ENCODE measurements at places on chromosomes 3 and 15.

- DNase-seq = no peak
These were observed 4.4 kb downstream of the PAK6 start for GRCh38 chr15:40243126-40243810.

GRCh38 chr3:186588632-186589031 is 18.1 kb downstream of the DNAJB11 start:
- DNase-seq = no peak

GRCh38 chr3:47376393-47376792 is 4.4 kb upstream of the PTPN23 start:
- no peak for DNase-seq

GRCh38 chr3:139309061-139309591 is 34.7 kb upstream of the MRPS22 start:
- peak; percentile 48 for DNase-seq

GRCh38 chr15:67114846-67115585 is 49.6 kb downstream of the SMAD3 start:
- no peak for DNase-seq

GRCh38 chr15:33968224-33968623 is at the start of gene CHRM5:
CHRM5 (plus strand) TSS chr15:33968497; CDS start chr15:34062718, 94,221 bp downstream.
- no peak for DNase-seq

DNA sequence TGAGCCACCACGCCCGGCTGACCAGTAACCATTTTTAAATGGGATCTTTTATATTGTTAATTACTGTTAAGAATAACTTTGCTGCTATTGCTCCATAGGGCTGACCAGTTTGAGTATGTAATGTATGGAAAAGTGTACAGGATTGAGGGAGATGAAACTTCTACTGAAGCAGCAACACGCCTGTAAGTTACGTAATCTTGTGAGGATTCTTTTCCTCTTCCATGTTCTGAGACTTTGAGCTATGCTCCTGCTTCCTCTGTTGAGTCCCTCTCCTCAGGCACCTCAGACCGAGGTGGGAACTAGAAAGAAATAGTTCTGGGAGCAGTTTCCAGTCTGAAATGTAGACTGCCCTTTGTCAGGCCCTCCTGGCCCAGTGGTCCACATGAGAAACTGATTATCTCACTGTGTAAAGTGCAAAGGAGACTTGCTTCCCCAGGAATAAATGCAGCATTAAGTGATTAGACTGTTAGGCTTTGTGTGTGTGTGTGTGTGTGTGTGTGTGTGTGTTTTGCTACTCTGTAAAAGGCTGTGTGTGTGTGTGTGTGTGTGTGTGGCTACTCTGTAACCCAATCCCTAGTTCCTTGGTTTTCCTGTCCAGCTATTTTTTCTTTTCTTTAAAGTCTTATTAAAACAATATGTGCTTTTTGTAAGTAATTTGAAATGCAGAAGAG is 5.2 kb downstream of the POLR2H start:
- DNase-seq = no peak

GRCh38 chr3:136343873-136344555 is 93.9 kb downstream of the PCCB start:
- peak; percentile 71 for DNase-seq

DNA sequence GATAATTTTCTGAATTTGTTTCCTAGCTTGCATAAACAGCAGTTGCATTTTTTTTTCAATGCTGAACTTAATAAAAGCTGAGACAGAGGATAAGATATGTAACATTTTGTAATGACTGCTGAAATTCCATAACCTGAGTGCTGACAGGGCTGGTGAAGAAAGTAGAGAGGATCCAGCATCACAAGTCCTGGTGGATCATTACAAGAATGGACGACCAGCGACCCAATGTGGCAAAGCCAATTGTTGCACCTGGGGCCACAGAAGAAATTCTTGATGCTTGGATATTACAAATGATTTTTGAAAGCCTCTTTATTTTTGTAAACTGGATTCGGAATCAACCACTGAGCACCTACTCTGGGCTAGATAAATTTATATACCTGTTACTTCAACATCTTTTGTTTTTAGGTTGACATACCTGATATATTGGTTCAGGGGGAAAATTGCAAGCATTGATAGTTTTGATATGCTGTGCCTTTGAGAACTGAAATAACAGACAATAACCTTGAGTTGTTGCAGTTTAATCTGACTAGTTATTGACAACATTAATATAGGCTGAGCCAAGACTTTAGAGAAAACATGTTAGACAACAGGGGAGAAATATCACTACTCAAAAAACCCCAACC is 3.9 kb upstream of the ACTL6A start:
- DNase-seq = no peak

GRCh38 chr3:188215129-188215528 is 61.2 kb downstream of the LPP start:
- DNase-seq = no peak

DNA sequence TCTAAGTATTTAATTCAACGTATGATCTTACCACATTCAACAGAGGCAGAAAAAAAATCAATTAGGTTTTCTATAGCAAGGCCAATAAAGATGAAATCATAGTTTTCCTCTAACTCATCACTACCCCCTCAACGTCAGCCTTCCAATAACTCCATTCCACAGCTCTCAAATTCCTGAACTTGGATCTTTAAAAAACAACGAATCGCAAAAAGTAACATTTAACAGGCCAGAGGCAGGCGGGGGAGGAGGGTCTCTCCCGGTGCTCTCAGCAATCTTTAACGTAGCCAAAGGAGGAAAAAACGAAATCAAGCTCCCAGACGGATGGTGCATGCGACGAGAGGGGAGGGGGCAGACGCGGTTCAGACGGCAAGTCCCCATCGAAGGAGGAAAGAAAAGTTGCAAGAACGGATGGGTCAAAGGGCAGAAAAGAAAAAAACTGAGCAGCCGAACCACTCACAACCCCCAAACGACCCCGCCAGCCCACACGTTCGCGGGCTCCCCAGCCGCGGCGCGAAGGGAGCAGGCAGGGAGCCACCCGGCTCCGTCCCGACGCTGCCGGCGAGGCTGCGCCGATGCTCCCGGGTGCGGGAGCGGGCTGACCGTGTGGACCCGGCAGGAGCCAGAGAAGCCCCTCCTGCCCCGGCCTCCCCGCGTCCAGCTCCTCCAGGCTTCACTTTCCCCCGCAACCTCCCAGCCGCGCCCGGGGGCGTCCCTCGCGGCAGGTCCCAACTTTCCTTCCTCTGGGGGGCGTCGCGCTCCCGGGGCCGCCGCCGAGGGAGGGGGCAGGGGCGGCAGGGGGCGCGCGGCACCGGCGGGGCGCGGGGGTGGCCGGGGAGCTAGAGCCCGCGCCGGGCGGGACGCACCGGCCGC is 703 bp downstream of the PEAK1 start:
- DNase-seq = no peak

- no peak for DNase-seq
These were observed 90.2 kb upstream of the TGFBR2 start for GRCh38 chr3:30516238-30516637.

DNA sequence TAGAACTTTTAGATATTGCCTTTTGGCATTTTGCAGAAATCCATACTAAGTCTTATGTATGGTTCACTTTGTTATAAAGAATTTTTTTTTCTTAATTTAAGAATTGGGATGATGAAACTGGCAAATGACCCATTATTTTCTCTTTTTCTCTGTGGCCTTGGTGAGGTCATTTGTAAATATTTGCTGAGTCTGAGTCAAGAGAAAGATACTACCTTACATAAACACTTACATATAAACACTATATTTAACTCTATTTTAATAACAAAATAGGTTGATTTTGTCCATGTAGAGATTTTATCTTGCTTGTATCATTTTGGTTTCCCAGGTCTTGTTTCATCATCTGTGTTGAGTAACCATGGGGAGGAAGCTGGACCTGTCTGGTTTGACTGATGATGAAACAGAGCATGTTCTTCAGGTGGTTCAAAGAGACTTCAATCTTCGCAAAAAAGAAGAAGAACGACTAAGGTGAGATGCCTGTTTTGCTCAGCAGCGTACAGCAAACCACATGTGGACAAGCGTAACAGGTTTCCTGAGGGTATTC is 91.1 kb downstream of the MYRIP start:
- no peak for DNase-seq

DNA sequence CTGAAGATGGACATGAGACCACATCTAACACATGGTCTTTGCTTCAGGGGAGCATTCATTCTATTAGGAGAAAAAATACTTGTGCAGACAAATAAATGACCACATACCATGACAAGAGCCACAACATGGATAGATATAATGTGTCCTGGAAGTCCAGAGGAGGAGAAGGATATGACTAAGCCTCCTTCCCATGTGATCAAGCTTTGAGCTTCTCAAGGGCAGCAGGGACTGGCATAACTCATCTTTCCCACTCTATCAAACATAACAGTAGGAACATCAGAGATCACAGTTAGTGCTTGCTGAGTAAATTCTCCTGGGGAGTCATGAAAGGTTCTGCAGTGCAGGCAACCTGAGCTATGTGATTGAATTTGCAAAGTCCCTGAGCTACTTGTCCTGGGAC is 86.0 kb upstream of the LPP start:
- no peak for DNase-seq

DNA sequence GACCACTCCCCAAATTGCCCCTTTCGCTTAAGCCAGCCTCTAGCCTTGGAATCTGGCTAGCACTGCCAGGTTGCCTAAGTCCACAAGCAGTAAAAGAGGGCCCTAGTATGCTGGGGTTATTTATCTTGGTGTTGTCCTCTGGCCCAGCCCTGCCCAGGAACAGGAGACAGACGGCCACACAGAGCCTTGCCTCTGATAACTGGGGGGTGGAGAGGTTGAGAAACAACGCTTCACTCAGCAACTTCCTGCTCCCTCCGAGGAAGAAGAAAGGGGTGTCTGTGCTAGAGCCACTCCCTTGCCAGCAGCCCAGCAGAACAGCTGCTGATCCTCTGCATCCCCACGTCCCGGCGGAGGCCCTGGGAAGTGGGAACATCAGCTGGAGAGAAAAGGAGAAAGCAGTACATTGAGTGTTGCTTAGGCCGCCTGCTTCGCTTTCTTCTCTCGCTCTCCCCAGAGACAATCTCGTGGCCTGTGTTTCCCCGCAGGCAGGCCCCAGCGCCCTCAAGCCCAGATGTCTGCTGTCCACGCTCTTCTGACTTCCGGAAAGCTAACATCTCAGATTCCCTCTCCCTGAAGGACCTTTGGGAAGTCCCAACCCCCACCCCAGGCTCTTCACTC is 22.6 kb upstream of the C3orf70 start:
- DNase-seq = no peak

DNA sequence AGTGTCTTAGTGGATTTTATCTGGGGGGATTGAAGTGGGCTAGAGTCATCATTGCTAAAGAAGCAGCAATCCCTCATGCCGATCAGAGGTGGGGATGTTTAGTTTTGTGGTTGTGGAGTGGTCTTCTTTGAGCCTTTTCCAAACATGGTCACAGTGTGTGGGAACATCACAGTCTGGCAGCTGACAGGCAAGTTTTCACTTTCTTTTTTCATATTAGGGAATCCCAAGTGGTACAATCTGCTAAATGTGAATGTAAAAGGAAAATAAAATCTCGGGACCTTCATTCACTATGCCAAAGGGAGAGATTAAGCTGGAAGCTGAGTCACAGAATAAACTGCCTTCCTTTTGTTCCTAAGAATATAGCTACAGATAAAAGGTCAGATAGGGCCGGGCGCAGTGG is 10.4 kb upstream of the CX3CR1 start:
- no peak for DNase-seq

GRCh38 chr3:160822936-160823335 is 66.9 kb downstream of the PPM1L start:
- no peak for DNase-seq

DNA sequence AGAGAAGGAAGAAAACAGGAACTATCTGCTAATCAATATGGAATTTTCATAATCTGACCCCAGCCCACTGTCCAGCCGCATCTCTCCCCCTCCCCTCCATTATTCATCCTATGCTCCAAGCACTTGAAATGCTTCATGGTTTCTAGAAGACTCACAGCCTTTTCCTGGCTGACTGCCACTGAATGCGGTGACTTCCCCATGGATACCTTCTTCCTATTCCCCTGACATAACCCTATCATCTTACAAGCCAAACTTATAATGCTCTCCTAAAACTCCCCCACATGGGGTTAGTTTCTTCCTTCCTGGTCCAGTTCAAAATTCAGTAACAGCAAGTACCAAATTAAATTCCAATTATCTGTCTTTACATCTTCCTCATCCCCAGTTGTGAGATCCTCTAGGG is 31.2 kb upstream of the PTX3 start:
- DNase-seq = no peak

DNA sequence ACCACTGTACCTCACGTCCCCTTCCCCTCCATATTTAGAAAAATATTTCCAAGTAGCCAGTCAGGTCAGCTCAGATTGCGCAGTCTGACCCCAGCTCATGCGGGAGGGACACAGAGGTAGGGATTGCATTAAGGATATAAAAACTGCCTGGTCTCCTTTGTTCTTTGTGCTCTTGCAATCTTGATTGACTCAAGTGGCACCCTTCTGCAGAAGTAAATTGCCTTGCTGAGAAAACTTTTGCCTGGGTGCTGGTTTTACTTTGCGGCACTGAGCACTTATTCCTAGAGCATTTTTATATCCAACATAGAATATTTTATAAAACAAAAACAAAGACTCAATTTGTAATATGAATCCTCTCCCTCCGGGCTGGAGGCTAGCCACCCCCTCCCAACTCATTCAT is 54.8 kb downstream of the BTD start:
- no peak for DNase-seq

DNA sequence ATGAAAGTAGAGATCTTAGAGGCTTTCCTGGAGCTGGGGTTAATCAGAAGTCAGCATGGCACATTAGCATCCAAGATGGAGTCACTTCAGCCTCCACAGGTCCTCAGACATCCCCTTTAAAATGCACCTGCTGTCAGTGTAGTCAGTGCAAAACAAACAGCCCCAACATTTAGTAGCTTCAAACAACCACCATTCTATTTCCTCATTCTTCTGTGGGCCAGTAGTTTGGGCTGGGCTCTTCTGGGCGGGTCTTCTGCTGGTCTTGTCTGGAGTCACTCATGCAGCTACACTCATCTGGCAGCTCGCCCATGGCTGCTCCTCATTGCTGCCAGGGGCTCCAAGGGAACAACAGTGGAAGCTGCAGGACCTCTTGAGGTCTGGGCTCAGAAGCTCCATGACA is 99.9 kb downstream of the TLE3 start:
- DNase-seq = no peak

- no peak for DNase-seq
These were observed 112.8 kb upstream of the TMEM108 start for GRCh38 chr3:132925256-132925930.

DNA sequence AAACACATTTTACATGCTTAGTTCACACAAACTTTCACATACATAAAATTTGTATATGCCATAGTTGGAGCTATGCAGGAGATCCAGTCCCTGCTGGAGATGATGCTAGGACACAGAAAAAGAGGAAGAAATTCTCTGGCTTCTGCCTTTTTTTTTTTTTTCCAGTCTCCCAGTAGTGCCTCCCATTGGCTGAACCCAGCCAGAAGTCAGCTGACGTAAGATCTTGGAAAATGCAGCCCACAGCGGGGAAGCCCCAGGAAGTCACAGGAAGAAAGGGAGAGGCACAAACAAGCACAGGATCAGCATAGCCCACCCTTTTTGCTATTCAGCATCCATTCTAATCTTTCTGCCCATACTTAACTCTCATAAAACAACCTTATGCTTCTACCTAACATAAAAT is 38.5 kb downstream of the SCN11A start:
- no peak for DNase-seq

GRCh38 chr3:48614044-48614443 is 4.6 kb upstream of the UQCRC1 start:
- DNase-seq = no peak

- no peak for DNase-seq
These were observed 148.3 kb upstream of the ARHGEF26 start for GRCh38 chr3:153972862-153973261.
